Stimulated activated CD8-positive, alpha-beta memory T cell treated with anti-CD3 and anti-CD28 coated beads, Interleukin-15, amount 100 ng/mL, for 48 hours (primary cell): ENCODE measurements at places on chromosomes 6 and 20.

GRCh38 chr20:53786071-53786444 lies 192.4 kb upstream of the ZNF217 start:
- DNase-seq: no peak

DNA sequence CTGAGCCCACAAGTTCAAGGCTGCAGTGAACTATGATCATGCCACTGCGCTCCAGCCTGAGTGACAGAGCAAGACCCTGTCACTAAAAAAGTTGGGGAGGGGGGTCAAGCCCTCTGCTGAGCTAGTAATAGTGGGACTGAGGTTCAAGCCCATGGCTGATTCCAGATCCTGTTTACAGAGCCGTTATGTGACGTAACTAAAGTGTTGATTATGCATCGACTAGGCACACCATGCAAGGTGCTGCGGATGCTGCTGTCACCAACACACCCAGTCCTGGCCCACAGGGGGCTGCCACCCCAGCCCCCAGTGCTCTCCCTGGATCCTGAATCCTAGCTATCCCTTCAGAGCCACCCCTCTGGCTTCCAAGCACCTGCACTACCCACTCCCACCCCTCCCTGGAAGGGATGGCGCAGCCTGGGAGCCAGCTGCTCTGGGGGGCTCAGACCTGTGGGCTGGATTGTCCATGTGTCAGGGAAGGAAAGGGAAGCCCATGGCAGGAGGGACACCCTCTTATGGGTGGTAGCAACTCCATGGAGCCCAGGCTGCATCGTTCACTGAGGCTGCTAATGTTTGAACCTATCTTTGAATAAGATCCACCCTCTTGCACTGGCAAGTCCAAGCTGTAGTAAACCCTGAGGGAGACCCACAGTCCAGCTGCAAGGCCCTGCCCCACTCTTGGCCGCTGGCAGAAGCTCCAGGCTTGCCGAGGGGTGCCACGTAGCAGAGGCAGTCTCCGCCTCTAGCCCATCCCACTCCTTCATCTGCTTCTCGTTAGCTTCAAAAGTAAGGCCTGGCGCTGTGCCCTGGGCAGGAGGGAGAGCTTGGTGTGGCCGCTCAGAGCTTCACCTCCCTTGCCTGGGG lies 95.0 kb downstream of the SNX5 start:
- no peak for DNase-seq

- no peak for DNase-seq
Measured at GRCh38 chr20:1911536-1911935, 16.3 kb downstream of the SIRPA start.

- DNase-seq: no peak
Measured at GRCh38 chr6:85015396-85015990, 251.1 kb upstream of the TBX18 start.

- DNase-seq: no peak
Measured at GRCh38 chr6:118485601-118486550, 62.2 kb upstream of the PLN start.

GRCh38 chr6:79241228-79241627 lies 6.7 kb upstream of the HMGN3 start:
- DNase-seq: no peak

GRCh38 chr6:36659271-36659670 lies 19.2 kb upstream of the CDKN1A start:
- no peak for DNase-seq

GRCh38 chr6:34288581-34288980 lies 39.8 kb upstream of the SMIM29 start:
- DNase-seq: no peak

DNA sequence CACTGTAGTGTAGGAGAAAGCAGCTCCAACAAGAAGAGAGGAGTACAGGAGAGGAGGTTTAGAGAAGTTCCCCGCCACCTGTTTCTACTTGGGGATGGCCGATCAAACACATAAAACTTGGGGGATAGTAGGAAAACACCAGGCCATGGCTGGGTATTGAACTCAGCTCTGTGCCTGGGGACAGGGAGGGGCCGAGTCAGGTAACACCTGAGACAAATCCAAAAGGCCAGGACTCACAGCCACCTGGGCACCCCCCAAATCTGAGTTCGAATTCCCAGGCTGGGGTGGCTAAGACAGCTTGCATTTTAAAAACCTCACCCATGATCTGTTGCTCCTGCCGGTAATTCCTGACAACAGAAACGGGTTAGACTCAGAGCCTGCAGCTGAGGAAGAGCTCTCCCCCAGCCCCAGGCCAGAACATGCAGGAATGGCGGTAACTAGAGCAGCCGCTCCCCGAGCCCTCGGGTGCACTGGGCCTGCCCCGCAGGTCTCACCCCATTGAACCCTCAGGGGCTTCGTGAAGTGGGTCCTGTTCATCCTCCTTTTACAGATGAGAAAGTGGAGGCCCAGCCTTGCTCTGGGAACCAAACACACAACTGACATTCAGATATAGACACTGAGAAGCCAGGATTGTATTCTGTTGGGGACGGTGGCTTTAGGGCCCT lies 61.0 kb downstream of the TCP11 start:
- DNase-seq: no peak

DNA sequence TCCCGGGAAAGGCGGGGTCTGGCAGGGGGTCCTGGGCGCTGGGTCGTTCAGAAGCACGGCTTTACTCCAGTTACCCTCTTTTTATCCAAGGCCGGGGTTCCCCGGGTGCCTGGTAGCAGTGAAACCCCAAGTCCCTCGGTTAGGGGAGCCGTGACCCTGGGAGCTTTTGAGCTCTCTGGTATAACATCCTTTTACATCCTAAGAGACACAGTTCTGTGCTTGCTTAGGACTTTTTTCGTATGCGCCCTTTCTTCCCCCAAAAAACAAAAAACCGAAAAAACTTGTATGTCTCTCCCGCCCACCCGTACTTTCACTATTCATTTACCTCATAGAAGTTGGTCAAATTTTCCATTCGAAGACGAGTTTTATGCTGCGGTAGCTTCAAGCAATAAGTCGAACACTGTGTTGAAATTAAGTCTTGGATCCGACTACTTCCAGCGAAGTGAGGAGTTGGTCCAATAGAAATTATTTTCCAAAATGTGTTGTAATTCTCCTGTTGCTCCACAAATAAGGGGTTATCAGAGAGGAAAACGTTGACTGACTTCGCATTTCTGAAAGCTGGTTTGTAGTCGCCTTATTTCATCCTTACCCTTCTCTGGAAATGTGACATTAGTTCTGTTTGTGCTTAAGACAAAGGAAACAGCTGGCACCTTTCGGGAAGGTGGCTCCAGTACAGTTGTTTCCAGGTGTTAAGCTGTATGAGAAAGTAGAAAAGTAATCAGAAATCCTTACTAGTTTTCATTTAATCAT lies 816 bp upstream of the MAN1A1 start:
- no peak for DNase-seq

DNA sequence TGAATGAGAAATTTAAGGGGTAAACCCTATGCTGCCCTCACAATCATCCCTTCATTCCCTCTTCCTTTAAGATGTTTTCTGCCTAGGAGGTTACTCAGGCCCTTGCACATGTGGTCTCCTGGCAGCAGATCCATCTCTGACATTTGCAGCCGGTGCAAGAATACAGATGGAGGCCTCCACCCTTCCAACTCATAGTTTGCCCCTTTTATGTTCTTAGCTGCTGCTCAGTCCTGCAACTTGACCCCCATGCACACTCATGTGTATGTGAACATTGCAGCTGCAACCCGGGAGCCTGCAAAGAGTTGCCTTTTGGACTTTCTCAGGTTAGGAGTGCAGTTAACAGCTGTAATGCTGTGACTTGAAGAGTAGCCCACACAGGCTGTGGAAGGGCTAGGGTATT lies 131.9 kb upstream of the SGK1 start:
- DNase-seq: no peak

GRCh38 chr6:143822584-143823024 lies 20.5 kb upstream of the LTV1 start:
- no peak for DNase-seq

GRCh38 chr6:119541132-119541905 lies 191.8 kb upstream of the MAN1A1 start:
- no peak for DNase-seq

- DNase-seq: no peak
Measured at GRCh38 chr6:12769556-12770256, 53.1 kb downstream of the PHACTR1 start.

DNA sequence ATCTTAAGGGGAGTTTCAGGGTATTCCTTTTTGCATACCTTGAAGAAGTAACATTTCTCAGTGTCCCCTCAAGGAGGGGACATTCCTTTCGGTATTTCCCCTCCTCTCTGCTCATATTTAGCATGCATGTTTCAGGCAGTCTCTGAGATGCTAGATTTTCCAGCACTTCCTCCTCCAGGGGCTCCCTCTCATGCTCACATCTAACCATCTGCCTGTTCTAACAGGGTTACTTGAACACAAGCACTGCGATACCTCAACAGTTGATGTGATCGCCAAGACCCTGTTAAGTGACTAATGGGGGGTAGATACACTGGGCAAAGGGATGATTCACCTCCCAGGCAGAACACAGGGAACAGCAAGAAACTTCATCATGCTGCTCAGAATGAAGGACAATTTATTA lies 12.9 kb upstream of the MCM3 start:
- DNase-seq: no peak

- no peak for DNase-seq
Measured at GRCh38 chr6:10463491-10464481, 48.9 kb upstream of the TFAP2A start.

DNA sequence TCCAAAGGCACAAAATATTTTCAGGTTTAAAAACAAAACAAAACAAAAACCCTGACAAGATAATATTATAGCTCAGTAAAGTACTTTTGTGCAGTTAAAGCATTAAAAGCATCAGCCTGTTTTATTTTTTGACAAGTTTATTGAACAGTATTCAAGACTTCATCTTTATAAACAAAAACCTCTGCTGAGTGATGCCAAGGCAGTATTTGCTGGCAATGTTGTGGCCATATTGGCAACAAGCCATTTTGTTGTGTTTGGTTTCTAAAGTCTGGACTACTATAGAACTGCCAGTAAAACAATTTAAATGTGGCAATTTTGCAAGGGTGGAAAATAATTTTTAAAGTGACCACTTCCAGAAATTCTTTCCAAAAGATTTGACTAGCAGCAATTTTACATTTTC lies 15.9 kb downstream of the CPNE1 start:
- no peak for DNase-seq

GRCh38 chr6:168949981-168950857 lies 303.4 kb downstream of the THBS2 start:
- no peak for DNase-seq

- no peak for DNase-seq
Measured at GRCh38 chr20:259981-260380, 2.5 kb downstream of the DEFB132 start.

DNA sequence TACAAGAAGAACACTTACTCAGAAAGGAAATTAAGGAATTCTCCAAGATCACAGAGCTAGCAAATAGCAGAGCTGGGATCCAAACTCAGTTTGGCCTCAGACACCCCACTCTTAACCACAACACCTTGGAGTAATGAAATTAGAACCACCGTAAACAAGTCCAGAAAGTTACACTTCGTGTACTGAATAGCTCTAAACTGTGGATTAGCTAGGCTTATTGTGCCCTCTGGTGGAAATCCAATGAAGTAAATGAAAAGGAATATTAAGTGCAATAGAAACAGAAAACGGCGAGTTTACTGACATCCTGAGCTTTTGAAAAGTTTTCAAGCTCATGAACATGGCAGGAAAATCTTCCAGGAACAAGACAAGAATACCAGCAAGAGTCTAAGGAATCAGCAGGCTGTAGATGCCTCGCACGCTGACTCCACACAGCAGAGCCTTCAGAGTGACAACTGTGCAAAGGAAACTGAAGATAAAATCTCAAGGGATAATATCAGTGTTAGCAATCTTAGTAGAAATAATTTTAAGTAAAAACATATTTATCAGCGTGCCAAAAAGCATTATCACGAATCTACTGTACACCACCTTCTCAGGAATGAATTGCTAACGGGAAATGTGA lies 34.6 kb downstream of the FBXO5 start:
- DNase-seq: no peak

GRCh38 chr6:142942805-142943227 lies 2.2 kb downstream of the HIVEP2 start:
- no peak for DNase-seq

- no peak for DNase-seq
Measured at GRCh38 chr6:34248198-34248726, 544 bp downstream of the SMIM29 start.

- DNase-seq: no peak
Measured at GRCh38 chr6:119677384-119677783, 327.8 kb upstream of the MAN1A1 start.

DNA sequence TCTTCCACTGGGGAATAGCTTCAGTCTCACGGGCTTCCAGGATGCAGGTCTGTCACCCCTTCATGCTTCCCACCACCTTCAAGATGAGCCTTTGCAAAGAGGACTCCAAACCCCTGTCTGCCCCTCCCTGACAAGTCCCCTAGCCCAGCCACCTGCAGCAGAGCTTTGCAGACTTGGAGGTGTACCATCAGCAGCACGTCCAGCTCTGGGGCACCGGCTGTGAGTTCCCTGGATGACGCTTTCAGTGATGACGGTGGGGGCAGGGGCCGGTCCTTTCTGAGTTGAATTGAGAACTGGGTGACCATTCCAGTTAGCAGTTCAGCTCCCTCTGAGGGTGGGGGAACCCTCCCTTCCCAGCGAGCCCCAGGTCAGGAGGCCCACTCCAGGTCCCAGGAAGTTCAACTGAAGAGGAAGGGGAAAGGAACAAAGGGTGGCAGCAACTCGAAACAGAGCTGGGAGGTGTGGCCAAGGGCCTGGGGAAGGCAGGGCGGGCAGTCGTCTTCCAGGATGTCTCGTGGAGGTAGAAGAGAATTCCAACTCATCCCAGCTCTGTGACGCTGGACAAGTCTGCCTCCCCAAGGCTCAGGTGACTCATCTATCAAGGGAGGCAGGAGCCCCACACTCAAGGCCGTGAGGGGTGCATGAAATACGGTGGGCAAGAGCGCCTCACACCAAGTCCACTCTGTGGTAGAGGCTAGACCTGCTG lies 86.0 kb downstream of the PTPN1 start:
- DNase-seq: no peak

- DNase-seq: no peak
Measured at GRCh38 chr6:109055771-109056235, 38.8 kb downstream of the SESN1 start.

GRCh38 chr6:125050663-125051318 lies 88.6 kb downstream of the RNF217 start:
- no peak for DNase-seq

DNA sequence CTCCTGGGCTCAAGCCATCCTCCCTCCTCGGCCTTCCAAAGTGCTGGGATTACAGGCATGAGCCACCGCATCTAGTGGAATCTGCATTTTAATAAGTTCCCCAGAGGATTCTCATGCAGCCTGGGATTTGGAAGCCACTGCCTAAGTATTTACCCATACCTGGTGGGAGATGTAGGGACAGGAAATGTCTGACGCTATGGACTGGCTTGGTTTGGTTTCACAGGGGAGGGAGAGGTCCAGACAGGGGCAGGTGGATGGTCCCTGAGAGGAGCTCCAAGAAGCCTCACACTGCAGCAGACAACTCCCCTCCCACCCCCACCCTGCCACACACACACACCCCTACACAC lies 4.4 kb downstream of the VSTM2L start:
- no peak for DNase-seq

DNA sequence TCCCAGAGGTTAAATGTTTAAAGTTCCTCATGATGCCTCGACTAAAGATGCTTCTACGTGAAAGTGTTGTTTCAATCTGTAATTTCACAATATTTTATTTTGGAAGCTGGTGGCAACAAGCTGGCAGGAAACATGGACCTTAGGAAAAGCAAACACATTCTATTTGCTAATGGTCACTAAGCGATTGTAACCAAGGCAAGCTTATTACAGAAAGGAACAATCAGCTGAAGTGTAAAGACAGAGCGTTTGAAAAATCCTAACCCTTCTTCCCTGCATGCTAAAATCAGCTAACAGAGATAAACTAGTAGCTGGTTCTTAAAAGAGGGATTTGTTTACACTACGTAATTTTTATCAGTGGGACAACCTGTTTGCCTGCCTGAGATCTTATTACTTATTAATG lies 50.0 kb downstream of the IL20RA start:
- no peak for DNase-seq
